ENCODE measurements at places on chromosomes 1 and 21.

- DNase-seq, result no peak
Observed at GRCh38 chr1:165900576-165901380, 73.4 kb downstream of the UCK2 start.

DNA sequence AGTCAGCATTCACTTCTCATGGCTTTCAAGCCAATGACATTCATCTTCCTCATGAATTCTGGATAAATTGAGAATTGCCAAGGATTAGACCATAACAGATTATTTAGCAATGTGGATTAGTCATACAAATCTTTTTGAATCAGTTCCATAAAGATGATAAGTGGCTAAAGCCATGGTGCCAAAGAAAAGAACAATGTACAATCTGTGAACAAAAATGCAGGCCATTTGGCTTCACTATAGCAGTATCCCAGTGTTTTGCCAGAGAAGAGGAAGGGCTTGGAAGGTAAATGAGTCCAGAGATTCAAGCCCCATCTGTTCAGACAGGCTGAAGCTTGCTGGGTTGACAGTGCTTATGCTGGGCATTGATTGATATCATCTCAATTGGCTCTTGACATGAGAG is 376.4 kb upstream of the LRRC7 start:
- DNase-seq, result no peak

DNA sequence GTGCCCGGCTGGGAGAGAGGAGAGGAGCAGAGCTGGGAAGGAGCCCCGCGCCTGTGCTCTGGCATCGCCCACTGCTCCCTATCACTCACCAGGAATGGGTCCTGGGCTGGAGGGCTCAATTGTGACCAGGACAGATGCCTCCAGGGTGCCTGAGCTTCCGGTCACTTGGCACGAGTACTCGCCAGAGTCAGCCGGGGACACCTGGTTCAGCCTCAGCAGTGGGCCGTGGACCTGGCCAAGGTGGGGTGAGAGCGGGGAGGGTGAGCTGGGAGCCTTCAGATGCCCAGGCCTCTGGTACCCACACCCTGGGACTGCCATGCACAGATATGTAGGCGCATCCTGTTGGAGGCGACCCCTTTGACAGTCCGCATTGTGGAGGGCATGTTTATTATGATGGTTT is 31.1 kb downstream of the LDLRAD2 start:
- DNase-seq, result no peak

- no peak for DNase-seq
Observed at GRCh38 chr1:164163289-164163849, 395.6 kb upstream of the PBX1 start.

DNA sequence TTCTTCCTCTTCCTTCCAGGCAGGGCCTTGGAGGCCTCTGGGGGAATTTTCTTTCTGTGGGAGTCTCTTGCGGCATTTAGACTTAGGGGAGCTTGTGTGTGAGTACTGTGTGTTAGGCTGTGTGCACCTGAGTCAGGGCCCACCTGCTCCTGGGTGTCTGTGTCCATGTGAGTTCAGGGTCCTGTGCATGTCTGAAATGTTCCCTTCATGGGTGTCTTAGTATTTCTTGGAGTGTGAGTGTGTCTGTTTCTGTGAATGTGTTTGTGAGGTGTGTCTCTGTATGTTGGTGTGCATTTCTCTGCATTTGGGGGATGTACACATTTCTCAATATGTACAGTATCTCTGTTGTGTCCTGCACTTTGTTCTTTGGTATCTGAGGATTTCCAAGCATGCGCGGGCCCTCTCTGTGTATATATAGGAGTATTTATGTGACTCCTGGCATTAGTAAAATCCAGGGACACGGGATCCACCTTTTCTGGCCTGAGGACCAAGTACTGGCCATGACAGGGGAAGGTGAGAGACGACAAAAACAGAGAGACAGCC is 2.4 kb downstream of the TFAP2E start:
- DNase-seq, result no peak

GRCh38 chr1:2255420-2256369 is 27.6 kb downstream of the SKI start:
- no peak for DNase-seq
